Left lobe of liver (tissue), 2 donors: ENCODE measurements at places on chromosomes 4 and X. TPM values are rescaled to one million over a fixed set of nuclear protein-coding genes. Genes with fewer than 3 reads are reported as not detected.

GRCh38 chr4:99838927-99839326 lies 22.3 kb downstream of the DAPP1 start:
- no peak for DNase-seq

DNA sequence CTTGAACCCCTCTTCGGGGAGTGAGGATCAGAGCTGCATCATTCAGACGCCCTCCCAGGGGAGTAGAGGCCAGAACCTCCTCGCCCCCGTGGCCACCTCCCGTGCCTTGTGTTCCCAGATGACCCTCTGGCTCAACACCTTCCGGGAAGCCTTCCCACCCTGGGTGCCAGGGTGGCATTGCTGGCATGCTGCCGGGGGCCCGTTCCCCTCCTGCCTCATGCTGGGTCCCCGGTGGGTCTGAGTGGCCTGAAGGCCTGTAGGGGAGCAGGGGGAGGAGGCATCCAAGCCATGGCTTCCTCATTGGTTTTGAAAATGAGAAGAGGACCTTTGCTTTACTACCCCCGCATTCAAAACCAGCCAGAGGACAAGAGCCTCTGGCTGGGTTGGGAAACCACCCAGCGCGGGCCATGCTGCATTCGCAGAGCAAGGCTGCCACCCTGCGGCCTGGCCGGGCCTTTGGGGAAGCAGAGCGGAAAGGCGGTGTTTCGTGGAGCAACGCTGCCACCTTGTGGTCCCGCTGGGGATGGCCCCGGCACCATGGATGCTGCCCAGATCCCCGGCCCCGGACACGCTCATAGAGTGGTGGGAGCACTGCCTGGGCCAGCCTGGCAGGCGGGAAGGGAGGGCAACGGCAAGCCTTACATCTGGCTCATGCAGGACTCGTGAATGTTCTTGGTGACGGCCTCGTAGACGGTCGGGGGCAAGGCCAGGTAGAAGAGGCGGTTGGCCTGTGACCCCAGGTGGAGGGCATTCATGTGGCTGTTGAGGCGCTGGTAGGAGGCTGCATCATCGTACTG lies 11.9 kb downstream of the G6PD start:
- DNase-seq, result peak; percentile 81

PYURF gene
- total RNA-seq, result 40.9 TPM

GRCh38 chr4:74528178-74528577 lies 83.2 kb downstream of the AREG start:
- DNase-seq, result no peak

DNA sequence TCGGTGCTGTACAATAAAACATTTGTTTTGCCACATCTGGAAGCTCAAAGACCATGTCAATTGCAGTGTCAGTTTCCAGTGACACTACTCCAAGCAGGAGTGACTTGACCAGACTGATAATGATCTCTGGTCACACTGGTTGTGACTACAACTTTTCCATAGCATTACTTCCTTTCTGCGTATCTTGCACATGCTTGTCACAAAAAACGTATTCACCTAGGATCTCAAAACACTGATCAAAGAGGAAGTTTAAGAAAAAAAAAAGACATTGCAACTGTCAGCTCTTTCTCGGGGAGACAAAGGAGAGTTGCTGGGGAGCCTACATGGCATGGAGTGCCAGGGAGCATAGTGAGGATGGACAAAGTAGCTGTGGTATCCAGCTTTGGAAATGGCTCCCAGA lies 60.6 kb downstream of the OPHN1 start:
- DNase-seq, result no peak
